ENCODE measurements at places on chromosomes 12 and 14.

GRCh38 chr14:68268719-68269118 lies 449.1 kb downstream of the RAD51B start:
- DNase-seq, result no peak

- DNase-seq, result no peak
These were observed 26.7 kb downstream of the CLECL1 start for GRCh38 chr12:9706086-9706685.

DNA sequence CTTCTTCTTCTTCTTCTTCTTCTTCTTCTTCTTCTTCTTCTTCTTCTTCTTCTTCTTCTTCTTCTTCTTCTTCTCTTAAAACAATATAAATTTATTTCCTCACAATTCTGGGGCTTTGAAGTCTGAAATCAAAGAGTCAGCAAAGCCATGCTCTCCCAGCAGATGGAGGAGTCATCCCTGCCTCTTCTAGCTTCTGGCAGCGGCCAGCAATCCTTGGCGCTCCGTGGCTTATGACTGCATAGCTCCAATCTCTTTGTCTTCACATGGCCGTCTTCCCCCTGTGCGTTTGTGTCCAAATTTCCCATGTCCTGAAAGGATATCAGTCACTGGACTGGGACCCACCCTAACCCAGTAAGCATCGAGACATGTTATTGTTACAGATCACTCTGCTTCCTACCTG lies 22.9 kb downstream of the KCNA1 start:
- no peak for DNase-seq

DNA sequence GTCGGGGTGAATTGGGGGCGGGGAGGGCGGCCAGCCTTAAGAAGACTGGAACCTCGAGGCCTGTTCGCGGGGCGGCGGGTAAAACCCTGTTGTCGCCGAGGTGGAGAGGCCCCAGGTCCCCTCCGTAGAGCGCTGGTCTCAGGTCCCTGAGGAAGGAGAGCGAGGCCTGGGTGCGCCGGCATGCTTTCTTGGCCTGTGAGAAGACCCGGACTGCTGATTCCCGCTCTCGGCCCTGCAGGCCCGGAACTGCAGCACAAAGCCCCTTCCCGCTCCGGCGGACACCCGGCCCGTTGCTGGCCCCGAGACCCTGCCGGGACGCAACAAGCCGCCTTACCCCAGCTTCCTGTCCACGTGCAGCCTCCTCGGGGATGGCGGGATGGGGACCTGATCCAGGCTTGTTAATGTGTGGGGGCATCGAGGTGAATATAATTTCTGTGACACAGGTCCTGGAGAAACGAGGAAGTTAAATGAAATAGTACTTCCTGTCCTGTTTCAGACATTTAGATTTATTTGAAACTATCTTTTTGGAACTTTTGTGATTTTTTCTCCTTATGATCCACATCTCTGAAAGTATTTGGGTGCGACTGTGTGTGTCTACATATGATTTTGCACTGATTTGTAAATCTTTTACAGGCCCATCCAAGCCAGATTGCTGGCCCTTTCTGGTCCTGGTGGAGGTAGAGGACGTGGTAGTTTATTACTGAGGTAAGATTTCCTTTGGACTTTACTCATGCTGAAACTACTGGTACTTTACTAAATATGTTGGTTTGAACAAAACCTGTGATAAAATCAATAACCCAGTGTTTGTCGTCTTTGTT lies 600 bp downstream of the PNN start:
- no peak for DNase-seq

DNA sequence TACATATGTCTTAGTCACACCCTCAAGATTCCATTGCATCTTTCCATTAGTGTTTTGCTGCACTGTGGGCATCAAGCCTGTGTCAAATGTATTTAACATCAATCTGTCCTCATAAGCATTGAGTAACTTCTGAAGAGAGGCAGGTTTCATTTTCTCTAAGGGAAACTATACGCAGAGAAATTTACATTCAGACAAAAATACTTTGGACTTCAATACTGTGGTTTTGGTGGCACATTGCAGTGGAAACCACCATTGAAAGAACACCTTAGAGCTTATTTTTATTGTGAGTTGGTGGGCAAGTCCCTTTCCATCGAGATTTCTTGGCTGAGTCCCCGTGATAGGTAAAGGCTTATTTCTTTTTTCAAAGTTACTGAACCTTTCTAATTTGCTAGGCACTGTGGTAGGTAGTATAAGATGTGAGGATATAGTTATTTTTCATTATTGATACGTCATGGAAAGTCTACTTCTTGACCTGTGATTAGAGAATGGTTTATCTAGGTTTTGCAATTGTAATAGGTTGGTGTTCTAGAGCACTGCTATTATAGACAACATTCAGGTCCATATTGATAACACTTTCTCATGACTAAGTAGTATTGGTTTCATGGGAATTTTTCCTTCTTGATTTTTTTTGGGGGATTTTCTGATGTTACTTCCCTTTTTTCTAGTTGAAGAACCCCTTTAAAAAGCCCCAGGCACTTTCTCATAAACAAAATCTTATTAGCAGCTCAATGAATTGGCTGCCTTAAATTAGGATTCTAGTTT lies 81.9 kb downstream of the CFAP54 start:
- no peak for DNase-seq

GRCh38 chr14:71267691-71268090 lies 360.4 kb downstream of the PCNX1 start:
- no peak for DNase-seq

DNA sequence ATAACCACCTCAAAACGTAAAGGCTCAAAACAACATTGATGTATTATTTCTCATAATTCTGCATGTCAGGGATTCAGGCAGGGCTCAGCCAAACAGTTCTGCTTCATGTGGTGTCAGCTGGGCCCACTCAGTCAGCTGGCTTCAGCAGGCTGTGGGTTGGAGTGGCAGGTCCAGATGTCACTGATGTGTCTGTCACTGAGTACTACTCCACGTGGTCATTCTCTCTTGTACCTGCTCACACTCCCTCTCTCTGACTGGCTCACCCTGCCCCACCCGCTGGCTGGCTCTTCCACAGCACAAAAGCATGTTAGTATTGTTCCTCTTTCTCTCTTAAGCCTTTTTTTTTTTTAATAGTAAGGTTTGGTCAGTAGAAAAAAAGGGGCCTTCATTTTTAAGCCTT lies 182.4 kb downstream of the DICER1 start:
- DNase-seq, result no peak

GRCh38 chr14:92658160-92658559 lies 90.3 kb downstream of the LGMN start:
- no peak for DNase-seq

DNA sequence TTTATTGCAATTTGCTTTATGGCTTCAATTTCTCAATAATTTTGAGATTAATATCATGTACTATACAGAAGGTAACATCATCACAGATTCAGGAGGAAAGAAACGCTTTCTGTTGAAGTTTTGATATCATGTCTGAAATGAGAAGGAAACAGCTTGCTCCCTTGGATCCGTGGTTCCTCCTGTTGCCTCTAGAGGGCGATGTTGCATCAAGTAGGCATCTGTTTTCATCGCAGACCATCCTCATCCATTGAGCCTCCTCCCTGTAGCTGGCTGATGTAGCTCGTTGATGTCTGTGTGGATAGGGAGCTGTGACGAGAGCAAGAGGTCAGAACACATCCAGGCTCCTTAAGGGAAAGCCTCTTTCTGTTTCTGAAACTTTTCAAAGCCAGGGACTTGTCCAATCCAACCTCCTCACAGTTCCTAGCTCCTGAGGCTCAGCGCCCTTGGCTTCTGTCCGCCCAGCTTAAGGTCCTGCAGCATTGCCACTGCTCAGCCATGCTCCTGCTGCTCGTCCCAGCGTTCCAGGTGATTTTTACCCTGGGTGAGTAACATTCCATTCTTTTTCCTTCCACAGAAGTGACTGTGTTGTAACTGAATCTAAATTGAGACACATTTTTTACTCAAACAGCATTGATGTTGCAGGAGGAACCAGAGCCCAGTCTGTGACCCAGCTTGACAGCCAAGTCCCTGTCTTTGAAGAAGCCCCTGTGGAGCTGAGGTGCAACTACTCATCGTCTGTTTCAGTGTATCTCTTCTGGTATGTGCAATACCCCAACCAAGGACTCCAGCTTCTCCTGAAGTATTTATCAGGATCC lies 304.8 kb upstream of the OR4E1 start:
- DNase-seq, result peak; percentile 12

GRCh38 chr14:96662116-96662970 lies 134.8 kb upstream of the VRK1 start:
- DNase-seq, result no peak

DNA sequence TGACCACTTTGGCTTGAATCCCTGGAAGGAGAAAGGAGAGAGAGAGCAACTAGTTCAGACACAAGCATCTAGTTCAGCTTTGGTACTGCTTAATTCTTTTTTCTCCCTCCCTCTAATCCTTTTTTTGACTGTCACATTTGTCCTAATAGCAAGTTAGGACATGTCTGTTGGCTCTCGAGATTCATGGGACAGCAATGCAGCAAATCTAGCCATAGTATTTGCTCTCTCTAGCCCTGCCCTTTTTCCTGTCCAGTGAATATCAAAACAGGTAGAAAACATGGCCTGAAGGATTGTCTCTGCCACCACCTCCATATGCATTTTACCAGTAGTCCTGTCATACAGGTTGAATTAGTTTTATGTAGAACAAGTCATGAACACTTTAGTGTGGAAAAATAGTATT lies 116.4 kb downstream of the PTPRB start:
- DNase-seq, result no peak

DNA sequence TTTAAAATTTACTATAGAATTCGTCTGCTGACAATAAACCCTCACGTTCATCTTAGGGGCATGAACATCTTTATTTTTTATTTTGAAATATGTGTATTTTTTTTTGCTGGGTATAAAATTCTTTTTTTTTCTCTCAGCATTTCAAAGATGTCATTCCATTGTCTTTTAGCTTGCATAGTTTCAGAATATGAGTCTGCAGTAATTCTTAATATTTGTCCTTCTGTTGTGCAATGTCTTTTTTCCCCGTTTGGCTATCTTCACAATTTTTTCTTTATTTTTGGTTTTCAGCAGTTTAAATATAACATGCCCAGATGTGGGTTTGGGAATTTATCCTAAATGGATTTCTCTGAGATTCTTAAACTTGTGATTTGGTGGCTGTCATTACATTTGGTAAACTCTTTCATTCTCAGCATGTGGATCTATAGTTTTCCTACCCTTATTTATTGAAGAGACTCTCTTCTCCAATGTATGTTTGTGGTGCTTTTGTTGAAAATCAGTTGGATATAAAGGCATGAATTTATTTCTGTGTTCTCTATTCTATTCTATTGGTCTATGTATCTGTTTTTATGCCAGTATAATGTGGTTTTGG lies 37.8 kb upstream of the PLBD1 start:
- DNase-seq, result no peak

DNA sequence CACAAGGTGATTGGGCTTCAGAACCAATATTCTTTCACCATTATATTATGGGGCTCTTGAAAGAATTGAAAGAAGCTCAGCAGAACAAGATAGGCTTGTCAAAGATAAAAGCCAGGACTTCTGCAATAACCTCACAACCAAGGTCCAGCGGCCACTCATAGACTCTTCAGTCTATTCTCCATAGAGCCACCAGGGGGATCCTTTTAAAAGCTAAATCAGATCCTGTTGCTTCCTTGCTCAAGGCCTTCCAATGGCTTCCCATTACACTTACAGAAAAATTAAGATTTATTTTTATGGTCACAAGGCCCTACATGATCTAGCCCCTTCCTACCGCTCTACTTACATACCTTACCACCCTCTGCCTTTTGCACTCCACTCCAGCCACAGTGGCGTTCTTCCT lies 169.6 kb downstream of the C12orf42 start:
- DNase-seq, result no peak

GRCh38 chr12:93825931-93826555 lies 148.9 kb downstream of the CRADD start:
- no peak for DNase-seq

DNA sequence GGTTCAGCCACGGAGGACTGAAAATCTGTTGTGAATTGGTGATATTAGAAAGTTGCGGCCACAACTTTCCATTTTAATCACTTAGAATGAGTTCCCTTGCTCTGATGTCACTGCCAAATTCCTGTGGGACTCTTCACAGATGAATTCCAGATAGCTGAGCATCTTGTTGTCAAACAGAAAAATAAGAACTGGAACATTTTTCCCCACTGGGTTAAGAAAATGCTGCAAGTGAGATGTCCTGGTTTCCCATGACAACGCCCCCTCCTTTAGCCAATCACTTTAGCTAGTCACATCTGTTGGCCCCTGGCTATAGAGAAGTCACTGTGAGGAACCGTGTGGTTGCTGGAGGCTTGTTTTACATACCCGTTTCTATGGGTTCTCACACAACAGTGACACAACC lies 135.9 kb downstream of the KTN1 start:
- DNase-seq, result peak; percentile 42

DNA sequence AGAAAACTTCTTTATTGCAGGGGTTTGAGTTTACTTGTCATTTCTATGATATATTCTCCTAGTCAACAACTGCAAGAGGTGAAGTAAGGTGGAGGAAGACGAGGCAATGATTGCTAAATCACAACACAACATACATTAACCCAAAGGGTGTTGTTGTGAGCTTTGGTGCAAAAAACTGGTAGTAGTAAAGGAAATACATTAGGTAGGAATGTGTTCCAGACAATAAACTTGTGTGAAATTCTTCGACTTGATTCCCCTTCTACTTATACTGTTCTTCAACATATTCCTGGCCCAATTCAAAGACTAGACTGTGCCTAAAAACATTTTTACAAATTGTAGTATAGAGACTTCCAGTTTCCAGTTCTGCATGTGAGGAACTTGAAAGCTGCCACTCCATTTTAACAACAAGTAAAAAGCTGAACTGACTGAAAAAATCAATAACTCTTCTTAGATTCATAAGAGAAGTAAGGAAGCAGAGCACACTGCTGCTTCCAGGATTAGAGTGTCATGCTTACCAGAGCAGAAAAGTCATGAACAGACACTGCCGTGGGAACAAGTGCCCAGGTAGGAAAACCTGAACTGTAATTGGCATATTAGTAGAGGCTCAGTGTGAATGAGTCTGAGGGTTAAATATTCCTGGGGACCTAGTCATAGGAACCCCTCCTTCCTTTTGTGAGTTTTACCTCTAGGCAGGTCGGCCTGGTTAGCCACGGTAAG lies 22.2 kb downstream of the COX8C start:
- no peak for DNase-seq

- peak; percentile 90 for DNase-seq
These were observed at the start of gene TNFRSF1A for GRCh38 chr12:6341417-6342139. TNFRSF1A (minus strand) TSS chr12:6342076; CDS start chr12:6341814, 262 bp downstream.

GRCh38 chr12:110379197-110379596 lies 24.3 kb downstream of the ANAPC7 start:
- no peak for DNase-seq

DNA sequence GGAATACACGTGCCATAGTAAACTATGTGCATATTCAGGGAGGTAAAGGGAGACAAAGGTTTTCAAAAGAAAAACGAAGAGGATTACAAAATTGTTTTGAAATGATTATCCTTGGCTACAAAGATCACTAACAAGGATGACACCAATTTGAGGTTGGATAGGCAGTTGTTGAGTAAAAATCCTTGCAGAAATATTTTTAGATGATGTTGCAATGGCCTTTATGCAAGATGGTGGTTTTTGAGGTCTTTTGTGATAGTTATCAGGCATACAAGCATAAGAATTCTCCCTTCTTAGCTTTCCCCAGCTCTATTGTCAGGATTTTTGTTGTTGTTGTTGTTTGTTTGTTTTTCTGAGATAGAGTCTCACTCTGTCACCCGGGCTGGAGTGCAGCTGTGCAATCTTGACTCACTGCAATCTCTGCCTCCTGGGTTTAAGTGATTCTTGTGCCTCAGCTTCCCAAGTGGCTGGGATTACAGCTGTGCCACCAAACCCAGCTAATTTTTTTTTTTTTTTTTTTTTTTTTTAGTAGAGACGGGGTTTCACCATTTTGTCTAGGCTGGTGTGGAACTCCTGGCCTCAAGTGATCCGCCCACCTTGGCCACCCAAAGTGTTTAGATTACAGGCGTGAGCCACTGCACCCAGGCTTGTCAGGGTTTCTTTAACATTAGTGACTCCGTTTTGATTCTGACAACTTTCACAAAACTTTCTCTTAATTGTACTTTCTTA lies 7.8 kb downstream of the RNASE1 start:
- DNase-seq, result no peak

Data from HTR-8/SVneo (cell line).